ENCODE measurements at places on chromosomes 7 and 10.

DNA sequence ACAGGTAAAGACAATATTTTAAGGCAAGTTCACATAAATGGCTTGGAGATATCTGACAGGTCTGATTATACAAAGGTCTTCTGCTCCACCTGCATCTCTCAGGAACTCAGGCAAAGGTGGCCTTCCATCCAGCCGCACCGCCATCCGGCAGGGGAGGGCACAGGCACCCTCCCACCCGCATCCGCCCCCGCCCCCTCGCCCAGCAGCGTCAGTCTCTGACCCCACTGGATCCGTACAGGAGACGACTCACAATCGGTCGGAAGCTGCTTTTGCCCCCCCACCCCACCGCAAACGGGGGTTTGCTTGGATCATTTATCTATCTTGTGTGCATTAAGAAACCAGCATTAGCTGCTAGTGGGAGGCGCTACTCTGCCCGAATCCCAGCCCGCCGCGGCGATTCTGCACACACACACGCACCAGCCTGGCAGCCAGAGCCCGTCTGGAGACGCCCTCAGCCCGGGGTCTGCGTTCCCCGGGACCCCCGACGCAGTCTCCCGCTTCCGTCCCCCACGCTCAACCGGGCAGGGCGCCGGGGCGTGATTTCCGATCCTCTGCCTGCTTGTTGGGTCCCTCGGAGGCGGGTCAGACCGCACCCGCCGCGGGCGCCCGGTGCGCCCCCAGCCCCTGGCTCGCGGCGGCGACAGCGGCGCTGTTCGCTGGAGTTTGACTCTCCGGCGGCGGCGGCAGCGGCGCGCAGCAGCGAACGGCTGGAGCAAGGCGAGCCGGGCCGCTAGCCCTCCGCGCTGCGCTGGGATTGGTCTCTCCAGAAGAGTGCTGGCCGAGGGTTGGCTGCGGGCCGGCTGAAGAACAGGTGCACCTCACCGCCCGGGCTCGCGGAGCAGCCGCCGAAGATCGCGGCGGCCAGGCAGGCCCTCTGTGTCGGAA, 820 bp upstream of the NRG3 start:
- peak; percentile 72 for DNase-seq

DNA sequence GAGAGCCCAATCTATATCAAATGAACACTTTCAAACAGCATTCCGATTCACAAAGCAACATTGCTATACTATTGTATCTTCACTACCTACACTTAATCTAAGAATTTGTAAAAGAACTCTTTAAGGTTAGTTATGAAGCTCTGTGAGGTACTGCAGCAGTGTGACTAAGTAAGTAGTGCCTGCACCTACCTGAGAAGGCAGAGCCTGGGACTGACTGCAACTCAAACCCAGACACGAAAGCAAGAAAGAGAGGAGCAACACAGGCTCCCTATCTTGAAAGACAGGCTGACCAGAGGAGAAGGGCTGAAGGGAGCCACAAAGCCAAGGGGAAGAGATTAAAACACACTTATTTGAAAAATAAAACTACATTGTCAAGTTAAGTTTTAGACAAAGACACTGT, 160.1 kb downstream of the GLI3 start:
- no peak for DNase-seq

DNA sequence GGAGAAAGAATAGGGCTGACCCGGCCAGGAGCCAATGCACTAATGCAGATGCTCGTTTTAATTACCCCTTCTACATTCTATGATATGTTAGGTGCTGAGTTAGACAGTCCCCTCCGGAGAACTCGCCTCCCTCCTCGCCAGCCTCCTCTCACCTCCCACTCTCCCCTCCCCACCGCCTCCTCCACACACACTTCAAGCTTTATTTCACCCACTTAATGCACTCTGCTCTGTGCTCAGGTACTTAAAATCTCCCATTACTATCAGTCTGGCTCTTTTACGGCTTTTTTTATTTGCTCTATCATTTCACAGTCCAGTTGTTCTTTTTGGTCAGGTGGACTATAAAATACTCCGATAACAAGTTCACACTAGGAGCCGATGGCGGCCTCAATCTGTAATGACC, 231.6 kb downstream of the TEX36 start:
- DNase-seq: no peak

- DNase-seq: no peak
Observed at GRCh38 chr7:131268906-131269305, 58.8 kb upstream of the MKLN1 start.

GRCh38 chr10:43307306-43307705, 40.4 kb upstream of the RASGEF1A start:
- DNase-seq: no peak

DNA sequence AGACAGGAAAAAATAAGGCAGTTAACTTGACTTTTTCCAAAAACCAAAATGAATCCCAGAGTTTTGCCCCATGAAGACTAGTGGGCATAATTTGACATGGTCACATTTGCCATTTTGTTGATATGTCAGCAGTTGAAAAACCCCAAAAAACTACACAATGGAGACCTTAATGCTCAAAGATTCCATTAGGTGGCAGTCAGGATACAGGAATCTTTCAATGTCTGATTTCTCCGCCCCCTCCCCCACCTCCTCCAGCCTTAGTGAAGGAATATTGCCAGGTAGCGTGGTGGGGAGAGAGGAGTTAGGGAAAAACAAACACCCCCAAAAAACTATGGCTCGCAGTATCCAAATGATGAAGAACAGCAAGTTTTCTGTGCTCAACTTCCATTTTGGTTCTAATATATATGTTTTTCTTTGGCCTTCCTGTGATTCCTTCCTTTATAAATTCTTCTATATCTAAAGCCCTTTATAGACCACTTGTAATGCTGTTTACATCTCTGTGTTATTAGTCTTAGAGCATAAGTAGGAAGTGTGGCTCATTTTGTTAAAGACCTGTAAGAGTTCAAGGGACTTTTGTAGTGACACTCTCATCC, 6.7 kb upstream of the SMNDC1 start:
- peak; percentile 66 for DNase-seq

- DNase-seq: no peak
Observed at GRCh38 chr7:22882106-22882505, 59.5 kb upstream of the TOMM7 start.

GRCh38 chr7:101102026-101102425, 16.7 kb downstream of the TRIM56 start:
- DNase-seq: no peak

GRCh38 chr7:128910569-128910945, at the start of gene KCP:
Gene KCP, minus strand, starts transcription at chr7:128910709. Its CDS starts 33 bp downstream, at chr7:128910676.
- DNase-seq: peak; percentile 48

DNA sequence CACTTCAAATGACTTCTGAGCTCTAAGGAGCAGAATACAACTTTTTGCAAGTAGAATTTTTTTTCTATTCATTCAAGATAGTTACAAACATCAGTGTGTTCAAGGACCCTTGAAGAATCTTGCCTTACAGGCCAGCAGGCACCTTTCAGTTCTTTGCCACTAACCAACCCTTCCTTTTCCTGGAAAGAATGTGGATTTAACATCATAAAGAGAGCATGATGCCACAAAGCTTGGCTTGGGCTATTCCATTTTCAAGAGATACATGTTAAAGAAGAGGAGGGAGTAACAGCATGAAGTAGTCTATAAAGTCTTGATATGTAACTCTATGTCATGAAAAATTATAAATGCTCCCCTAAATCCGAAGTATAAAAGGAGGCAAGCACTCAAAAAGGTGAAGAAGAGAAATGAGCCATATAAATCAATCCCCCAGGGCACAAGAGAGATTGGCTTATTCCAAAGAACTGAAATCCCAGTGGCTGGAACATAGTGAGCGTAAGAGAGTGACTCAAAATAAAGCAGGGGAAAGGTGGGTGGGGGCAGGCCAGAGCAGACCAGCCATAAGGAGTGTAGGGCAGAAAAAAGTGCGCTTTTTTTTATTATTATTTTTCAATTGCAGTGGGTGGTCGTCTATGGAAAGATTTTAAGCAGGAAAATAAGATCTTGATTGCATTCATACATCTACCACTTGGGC, 1025.6 kb upstream of the C7orf33 start:
- DNase-seq: no peak

DNA sequence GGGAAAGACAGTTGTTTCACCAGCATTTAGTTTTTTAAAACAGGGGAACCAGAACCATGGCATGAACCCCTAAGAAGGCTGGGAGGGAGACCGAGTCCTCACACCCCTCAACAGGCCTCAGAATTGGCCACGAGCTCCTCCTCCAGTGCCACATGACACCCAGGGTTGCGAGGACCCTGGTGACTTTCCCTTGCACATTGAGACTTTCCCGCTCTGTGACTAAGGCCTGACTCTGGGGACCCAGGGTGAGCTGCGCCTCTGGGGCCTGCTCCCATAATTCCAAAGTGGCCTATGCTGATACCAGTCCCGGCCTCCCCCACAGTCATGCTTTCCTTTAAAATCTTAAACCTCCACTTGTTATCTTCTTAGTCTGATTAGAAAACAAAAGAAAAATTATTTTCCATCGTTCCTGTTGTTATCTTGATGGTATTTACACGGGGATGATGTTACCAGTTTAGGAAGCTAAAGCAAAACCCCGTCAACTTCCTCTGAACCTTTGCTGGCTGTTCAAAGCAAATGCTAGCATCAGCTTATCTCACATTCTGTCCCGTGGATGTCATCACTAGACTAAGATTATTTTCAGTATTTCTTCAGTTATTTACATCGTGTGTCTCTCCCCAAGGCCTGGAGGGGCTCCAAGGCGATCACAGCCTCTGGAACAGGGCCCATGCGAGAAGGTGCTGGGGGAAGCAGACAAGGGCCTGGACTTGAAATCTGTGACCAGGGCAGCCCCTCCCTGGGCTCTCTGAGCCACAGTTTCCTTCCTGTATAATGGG, 42.1 kb downstream of the FAM53B start:
- DNase-seq: no peak

DNA sequence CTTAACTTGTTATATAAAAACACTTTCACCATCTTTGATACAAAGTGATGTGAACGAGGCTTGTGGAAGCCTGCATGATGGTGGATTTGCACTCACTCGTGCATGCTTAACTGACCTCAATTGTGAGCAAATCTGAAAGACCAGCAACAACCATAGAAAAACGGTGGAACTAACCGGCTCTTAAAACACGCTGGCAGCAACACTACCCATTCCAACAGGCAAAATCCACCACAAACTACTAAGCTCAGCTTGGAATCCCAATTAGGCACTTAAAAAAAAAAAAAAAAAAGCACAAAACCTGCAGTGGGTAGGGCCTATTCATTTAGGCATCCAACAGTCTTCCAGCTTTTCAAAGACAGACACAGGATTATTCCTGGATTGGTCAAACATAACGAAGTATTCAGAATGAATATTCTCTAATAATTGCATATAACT, 1.8 kb downstream of the GDI2 start:
- peak; percentile 32 for DNase-seq

DNA sequence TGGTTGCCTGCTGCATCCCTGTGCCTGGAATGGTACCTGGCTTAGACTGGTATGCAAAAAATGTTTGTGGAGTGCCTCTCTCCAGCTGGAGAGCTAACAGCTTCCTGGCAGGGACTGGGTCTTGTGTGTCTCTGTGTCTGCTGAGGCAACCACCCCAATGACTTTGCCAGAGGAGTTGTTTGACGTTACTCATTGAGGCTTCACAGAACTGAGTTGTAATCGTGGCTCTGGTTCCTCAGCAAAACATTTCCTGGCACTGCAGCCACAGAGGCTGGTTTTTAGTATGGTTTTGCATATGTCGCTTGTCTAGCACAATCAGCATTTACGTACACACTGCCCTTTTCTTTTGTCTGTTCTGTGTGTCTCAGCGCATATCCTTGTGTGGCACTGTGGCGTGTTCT, 7.5 kb downstream of the ZNF282 start:
- DNase-seq: peak; percentile 48

DNA sequence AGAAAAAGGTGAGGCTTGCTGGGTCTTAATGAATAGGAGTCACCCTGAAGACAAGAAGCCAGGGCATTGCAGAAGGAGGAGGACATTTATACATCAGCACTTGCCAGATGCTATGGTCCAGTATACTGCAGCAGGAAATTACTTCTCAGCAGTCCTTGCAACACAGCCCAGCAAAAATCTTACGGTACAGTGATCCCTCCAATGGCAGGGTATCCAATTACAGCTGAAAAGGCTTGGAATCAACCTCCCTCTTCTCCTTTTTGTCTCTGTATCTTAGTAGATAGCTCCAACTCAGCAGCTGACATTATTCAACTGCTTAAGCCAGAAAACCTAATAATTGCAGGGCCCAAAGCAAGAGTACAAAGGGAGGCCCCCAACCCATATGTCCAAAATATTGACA, 128.3 kb upstream of the COBL start:
- DNase-seq: no peak

GRCh38 chr10:48495282-48496045, 109.4 kb downstream of the ARHGAP22 start:
- DNase-seq: no peak
